ENCODE measurements at places on chromosomes 6 and 20.

GRCh38 chr6:39330057-39330456 is 7.6 kb upstream of the KCNK16 start:
- no peak for DNase-seq

GRCh38 chr6:2827142-2827541 is 14.5 kb downstream of the SERPINB1 start:
- no peak for DNase-seq

GRCh38 chr20:51931371-51931781 is 129.1 kb upstream of the SALL4 start:
- DNase-seq: peak; percentile 71

DNA sequence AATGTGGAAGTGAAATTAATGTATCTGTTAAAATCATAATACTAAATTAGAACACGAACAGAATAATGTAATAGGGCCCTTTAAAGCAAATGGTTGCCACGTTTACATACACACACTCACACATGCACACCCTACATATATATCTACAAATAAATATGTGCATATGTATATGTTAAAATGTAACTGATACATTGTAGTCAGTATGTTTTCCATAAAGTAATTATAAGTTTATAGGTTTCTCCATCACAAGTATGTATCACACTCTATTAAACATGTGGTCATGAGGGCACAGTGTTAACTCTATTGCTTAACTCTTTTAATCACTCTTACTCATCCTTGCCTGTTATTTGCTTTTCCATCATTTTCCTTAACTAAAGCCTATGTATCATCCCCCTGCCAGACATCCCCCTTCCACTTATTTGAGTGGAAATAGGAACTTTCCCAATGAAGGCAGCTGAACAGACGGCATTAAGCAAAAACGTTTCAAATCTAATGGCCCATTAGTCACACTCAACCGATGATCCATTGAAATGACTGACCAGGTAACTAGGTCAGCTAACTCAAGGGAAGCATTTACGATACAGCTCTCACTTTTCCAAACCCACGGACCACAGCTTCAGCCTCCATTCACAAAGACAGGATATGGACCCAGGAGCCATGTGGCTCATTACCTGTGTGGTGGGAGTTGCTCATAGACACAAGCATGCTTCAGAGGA is 89.3 kb downstream of the HAO1 start:
- no peak for DNase-seq

DNA sequence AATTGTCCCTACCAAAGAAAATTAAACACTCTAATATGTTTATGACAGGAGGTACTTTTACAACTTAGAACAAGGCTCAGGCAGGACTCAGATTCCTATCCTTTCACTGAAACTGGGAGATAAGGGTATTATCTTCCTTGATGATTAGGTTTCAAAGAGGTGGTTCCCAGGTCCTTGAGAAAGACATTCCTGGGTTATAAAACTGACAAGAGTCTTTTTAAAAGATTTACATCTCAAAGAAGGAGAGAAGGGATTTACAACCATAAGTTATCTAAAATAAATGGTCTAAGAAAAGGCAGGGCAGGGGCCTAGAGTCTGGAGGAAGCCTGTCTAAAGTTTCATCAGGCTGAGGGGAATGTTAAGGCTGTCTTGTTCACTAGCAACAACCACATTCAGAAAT is 1492.5 kb downstream of the HACE1 start:
- peak; percentile 81 for DNase-seq

- no peak for DNase-seq
Observed at GRCh38 chr20:4509825-4510522, 211.7 kb upstream of the PRND start.

- DNase-seq: peak; percentile 53
Observed at GRCh38 chr20:3732327-3733118, at the start of gene HSPA12B. Gene HSPA12B, plus strand, starts transcription at chr20:3732685. Its CDS starts 5,990 bp downstream, at chr20:3738675.

DNA sequence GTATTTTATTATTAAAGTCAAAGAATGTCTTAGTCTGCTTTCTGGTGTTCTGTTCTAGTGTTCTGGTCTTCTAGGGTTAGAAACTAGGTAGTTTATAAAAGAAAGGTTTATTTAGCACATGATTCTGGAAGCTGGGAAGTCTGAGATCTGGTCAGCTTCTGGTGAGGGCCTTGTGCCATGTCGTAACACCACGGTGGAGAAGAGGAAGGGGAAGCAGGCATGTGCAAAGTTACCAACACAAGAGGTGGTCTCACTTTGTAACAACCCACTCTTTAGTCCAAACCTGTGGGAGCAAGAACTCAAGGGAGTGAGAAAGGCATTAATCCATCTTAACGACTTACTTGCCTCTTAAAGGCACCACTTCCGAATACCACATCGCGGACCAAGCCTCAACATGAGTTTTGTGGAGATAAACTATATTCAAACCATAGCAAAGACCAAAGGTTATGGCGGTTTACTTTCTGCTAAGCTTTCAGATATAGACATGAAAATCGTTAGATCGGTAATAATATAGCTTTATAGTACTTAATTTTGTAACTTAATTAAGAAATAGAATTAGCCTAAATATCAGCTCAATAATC is 99.4 kb downstream of the NCOA3 start:
- no peak for DNase-seq

- no peak for DNase-seq
Observed at GRCh38 chr20:10602221-10602871, 71.5 kb downstream of the JAG1 start.

DNA sequence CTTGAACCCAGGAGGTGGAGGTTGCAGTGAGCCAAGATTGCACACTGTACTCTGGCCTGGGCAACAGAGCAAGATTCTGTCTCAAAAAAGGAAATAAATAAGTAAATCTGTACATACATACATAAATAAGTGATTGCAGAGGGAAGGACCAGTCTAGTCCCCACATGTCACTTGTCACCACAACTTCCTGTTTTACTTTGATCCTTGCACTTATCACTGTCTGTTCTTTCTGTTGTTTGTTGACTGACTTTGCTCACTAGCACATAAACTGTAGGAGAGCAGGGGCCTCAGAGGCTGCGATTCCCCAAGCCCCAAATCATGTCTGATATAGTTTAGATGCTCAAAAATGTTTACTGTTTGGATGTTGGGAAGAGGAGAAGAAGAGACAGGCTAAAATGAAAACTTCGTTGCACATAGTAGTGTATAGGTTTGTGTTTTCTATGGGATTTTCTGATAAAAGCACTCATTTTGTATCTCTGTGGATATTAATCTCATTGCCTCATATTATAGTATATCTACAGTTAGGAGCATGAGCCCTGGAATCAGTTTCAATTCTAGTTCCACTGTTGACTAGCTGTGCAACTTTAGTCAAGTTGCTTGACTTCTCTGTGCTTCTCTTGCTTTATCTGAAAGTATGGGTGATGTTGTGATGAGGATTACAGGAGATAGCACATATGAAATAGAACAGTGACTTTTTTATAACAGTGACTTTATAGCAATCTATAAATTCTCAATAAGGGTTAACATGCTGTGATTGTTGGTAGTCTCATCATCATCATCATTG is 165.0 kb downstream of the TBC1D7 start:
- no peak for DNase-seq

- peak; percentile 89 for DNase-seq
Observed at GRCh38 chr6:4155848-4156466, 20.6 kb upstream of the ECI2 start.

DNA sequence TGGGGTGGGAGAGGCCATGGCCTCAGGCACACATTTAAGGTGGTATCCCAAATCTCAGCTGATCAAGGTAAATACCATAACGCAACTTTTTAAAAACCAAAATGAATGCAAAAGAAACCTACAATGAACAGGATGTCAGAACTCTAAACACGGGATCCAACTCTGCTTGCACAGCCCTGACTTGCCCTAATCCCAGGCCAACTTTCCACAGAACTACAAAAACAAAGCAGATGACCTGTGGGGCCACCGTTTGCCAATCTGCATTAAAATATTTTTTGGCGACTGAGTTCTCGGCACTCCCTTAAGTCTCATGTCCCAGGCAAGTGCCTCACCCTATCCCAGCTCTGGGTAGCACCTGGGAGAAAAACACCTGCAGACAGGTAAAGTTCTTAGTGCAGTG is 110.5 kb downstream of the ZFP64 start:
- no peak for DNase-seq

GRCh38 chr20:10947726-10948125 is 273.9 kb upstream of the JAG1 start:
- no peak for DNase-seq

GRCh38 chr6:13229205-13230085 is 98.9 kb downstream of the TBC1D7 start:
- peak; percentile 72 for DNase-seq

GRCh38 chr6:52983159-52983848 is 11.8 kb downstream of the GSTA4 start:
- no peak for DNase-seq

GRCh38 chr6:42726485-42727086 is 4.2 kb upstream of the PRPH2 start:
- DNase-seq: peak; percentile 85

DNA sequence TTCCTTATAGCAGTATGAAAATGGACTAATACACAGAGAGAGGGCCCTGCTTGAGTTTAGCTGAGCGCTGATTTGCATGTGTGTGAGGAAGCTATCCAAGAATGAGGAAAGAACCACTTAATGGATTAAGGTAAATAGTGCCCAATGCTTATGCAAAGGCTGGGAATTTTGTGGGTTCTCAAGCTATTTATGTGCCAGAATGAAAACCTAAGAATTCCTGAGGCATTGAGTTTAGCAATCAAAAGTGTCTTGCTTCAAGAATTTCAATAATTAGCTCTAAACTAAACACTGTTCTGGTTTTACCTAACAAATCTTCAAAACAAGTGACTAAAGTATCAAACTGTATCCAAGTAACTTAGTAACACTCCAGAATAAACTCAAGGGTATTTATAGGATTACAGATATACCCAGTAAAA is 7.0 kb upstream of the OR14J1 start:
- DNase-seq: peak; percentile 5

DNA sequence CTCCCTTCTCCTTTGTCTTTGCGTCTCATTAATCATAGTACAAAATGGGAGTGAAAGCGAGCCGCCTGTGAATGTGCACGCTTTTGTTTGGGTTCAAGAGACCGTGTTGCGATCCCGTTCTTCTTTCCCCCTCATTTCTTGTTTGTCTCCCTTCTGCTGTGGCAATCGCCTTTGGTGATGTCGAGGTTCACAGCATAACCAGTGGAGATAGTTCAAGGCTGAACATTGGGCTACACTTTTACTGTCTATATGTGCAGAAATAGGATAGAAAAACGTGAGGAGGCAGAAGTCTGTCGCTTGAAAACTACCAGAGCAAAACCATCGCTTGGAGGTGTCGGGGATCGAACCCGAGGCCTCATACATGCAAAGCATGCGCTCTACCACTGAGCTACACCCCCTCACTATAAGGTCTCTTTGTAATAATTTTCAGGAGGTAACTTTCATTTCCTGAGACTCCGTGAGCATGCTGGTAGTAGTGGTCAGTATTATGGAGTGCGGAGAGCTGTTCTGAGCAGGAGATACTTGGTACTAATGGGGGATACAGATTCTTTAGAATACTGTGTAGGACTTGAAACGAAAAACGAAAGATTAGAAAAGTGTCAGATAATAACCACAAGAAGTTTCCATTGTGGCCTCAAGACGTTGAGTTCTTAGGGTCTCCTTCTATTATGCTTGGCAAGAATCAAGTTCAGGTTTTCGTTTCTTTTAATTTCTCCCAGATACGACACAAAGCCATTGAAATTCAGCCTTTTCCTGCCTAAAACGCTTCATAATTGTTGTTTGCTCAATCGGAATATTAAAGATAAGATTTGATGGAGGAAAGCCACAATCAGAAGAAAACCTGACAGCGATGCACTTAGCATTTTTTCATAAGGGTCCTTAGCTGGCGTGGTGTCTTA is 106.6 kb downstream of the TRIM27 start:
- peak; percentile 86 for DNase-seq

GRCh38 chr20:59818911-59819310 is 114.5 kb downstream of the SYCP2 start:
- DNase-seq: no peak

DNA sequence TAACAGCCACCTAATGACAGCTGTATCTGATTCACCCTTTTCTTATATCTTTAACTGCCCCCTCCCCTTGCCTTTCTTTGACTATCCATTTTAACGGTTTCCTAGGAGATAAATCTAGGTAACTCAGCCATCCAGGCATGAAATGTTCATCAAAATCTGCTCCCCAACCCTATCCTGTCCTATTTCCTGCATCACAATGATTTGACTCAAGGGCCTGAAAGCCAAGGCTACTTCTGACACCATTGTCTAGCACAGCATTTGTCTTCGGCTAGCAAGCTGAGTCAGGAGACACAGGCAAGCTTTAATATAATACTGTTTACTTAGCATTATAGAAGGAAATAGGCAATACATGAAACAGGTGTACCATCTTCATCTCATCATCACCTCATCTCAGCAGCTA is 31.6 kb upstream of the MANEA start:
- no peak for DNase-seq

- no peak for DNase-seq
Observed at GRCh38 chr6:125379174-125379573, 77.4 kb upstream of the HDDC2 start.

- DNase-seq: peak; percentile 59
Observed at GRCh38 chr6:168147205-168147738, 68.3 kb upstream of the FRMD1 start.

GRCh38 chr6:87660226-87660911 is 41.7 kb downstream of the AKIRIN2 start:
- DNase-seq: no peak

- no peak for DNase-seq
Observed at GRCh38 chr6:39901116-39901655, 33.1 kb downstream of the MOCS1 start.

GRCh38 chr20:3447321-3447720 is 23.5 kb upstream of the ATRN start:
- no peak for DNase-seq

- no peak for DNase-seq
Observed at GRCh38 chr6:157779705-157780604, 43.1 kb upstream of the SNX9 start.

DNA sequence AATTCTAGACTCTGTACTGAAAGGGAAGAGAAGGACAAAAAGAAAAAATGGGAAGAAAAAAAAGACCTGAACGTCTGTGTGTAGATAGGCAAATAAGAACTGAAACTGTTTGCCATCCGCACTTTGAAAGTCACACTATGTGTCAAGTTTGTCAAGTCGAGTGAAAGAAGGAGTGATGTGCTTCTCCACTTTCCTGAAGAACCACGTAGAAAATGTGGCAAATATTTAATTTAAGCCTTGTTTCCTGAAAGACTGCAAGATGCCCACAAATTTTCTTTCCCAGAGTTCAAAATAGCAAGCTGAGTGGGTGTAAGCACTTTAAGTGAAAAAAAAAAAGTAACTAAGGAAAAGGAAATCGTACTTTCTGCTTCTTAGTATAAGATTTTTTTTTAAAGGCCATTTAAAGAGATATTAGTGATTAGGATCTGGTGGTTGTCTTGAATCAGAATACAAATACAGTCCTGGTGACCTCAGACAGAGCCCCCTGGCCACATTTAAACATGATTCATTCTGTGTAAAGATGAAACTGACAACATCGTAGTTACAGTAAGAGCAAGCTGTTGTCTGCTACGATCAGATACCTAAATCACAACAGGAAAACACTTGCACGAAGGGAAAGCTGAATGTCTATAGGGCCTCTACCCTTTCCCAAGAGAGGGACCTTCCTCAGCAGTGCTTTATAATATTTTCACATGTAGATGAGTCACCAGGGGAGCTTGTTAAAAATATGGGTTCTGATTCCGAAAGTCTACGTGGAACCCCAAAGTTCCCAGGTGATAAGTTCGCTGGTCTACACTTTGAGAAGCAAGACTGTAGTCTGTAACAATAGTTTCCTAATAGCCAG is 102.3 kb downstream of the HIVEP2 start:
- DNase-seq: no peak

GRCh38 chr6:43310624-43311023 is 2.0 kb upstream of the CRIP3 start:
- no peak for DNase-seq

All from mesendoderm (in vitro differentiated cells).